ENCODE measurements at places on chromosomes 2 and 18.

GRCh38 chr2:196248467-196249094 is 77.2 kb upstream of the STK17B start:
- DNase-seq: no peak

- DNase-seq: no peak
Observed at GRCh38 chr18:62778976-62779869, 63.9 kb downstream of the PHLPP1 start.

DNA sequence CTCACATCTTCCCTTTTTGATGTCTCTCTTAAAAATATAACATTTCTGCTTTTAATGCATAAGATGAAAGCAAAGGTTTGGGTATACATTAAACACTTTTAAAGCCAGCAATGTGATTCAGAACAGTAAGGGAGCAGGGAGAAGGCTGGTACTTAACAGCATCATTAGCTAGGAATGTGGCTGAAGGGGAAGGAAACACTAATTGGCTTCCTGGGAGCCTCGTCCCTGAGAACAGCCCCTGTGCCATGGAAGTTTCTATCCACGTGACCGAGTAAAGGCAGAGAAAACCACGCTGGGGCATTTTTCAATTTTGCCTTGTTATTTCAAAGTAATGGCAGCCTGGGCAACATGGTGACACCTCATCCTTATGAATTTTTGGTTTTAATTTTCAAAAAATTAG is 109.2 kb upstream of the GPC1 start:
- DNase-seq: no peak

GRCh38 chr2:173457366-173457765 is 102.7 kb downstream of the CDCA7 start:
- no peak for DNase-seq

- DNase-seq: no peak
Observed at GRCh38 chr2:132400169-132400900, 16.3 kb upstream of the GPR39 start.

GRCh38 chr2:183623227-183623626 is 499.0 kb downstream of the NUP35 start:
- no peak for DNase-seq

- DNase-seq: peak; percentile 87
Observed at GRCh38 chr2:57497489-57498096, 549.0 kb upstream of the VRK2 start.

- no peak for DNase-seq
Observed at GRCh38 chr2:11574176-11575046, 40.6 kb downstream of the GREB1 start.

- no peak for DNase-seq
Observed at GRCh38 chr2:38876407-38876806, 631 bp downstream of the MORN2 start.

DNA sequence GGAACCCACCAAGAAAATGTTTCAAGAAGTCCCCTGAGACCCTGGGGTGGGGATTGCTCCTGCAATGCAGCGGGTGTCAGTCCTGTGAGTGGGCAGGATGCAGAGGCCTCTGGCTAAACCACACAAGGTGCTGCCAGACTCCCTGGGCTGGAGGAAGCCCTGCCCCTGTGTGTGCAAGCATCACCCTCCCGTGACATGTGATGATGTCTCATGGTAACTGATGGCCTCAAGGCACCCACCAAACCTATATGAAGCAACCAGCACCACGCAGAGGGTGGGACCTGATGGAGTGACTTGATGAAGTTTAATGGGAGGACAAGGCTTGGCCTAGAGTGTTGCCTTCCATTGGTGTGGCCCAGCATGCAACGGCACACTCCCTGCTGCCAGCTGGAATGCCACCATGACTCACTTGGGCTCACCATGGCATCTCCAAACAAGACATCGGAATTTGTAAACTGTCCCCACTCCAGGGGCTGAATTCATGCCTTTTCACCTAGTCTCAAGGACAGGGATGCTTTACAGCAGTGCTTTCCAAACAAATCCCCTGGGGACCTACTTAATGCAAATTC is 8.7 kb upstream of the SLC14A1 start:
- no peak for DNase-seq

- peak; percentile 93 for DNase-seq
Observed at GRCh38 chr2:145751629-145752028, 1231.7 kb upstream of the ZEB2 start.

GRCh38 chr2:139946690-139947089 is 1166.5 kb upstream of the NXPH2 start:
- no peak for DNase-seq

DNA sequence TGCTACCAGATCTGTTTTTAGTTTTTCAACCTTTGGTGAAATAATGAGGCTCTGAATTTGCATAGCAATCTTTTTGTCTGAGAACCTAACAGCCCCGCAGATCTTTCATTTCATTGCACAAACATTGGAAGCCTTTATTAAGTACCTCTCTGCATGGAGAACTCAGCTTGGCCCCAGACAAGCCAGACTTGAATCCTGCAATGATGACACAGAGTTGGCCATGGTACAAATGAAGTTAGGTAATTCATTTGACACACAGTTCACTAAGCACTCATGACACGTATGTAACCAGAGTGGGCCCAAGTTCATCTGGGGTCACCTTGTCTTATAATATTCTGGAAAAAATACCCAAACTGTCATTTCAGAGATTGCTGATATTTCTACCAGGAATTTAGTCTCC is 439.1 kb upstream of the ID2 start:
- DNase-seq: peak; percentile 42

DNA sequence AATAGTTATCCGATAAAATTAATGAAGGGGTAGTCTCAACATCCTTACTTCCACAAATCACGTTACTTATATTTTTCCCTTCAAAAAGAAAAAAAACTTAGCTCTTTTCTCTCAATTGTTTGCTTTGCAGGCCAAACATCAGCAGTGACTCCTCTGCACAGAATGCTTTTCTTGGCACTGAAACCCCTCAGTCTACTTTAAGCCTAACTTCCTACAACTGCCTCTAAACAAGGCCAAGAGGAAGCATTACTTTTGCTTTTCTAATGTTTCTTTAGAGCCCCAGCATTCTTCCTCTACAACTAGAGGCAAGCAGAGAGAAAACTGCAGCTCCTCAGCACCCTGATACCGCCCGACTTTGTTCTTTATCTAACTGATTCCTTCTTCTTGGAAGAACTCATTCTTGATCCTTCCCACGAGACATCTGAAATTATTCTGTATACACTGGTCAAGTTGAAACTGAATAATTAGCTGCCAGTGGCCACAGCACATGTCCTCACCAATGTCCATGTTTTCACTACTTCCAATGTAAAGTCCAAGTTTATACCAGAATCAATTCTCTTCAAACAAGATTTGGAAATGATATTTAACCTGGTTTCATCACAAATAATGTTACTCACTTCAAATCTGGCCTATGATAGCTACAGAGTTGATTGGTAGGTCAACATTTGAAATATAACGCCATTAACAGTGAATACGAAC is 55.3 kb downstream of the DTNB start:
- no peak for DNase-seq

GRCh38 chr2:220935789-220936321 is 636.2 kb downstream of the EPHA4 start:
- no peak for DNase-seq

DNA sequence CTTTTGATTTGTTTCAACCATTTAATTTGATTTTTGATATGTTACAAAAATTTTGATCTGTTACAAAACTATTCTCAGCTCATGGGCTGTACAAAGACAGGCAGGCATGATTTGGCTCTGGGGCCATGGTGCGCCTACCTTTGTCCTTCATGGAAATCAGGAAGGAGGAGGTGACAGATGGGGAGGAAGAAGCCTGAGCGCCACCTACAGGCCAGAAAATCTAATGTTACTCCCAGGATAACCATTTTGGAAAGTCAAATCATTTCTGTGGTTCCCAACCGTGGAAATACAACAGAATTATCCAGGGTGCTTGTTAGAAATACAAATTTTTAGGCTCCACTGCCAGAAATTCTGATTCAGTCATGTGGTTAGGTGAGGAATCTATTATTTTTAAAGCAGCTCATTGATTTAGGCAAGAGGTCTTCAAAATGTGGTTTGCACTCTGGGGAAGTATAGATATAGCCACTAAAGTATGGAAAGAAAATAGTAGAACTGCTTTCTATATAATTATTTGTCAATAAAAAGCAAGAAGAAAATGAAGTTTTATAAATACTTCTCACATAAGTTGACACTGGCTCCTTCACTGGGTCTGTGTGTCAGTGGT is 93.9 kb downstream of the EVA1A start:
- peak; percentile 45 for DNase-seq

DNA sequence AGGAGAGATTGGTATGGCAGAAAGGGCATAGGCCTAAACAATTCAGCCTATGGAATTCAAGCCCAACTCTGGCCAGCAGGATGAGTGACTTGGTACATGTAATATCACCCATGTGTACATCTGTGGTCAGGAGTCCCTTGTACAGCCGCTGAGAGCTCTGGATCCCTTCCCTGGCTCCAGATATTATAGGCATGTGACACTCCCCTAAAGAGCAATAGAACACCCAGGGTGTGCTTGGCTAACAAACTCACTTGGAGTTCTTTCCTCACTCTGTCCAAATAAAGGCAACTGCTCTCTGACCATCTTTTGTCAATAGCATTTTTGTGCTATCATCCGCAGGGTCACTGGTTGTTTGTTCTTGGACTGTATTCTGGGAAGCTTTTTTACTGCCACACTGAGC is 197.4 kb upstream of the NCKAP5 start:
- no peak for DNase-seq

DNA sequence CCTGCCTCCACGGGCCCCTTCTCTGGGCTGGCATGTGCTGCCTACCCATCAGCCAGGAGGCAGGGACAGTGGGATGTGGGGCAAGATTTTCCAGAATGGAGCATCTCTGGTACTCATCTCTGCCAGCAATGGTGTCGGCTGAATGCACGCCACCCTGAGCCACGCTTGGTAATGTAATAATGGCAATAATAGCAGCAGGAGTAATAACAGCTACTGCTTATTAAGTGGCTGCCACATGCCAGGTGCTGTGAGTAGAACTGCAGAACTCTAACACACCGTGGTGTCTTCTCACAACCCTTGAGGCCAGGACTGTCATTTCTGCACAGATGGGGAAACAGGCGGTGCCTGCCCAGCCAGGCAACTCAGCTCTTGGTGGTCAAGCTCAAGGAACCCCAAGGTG is 113.6 kb downstream of the CELF4 start:
- no peak for DNase-seq

- no peak for DNase-seq
Observed at GRCh38 chr2:55078956-55079355, 28.7 kb upstream of the RTN4 start.

- no peak for DNase-seq
Observed at GRCh38 chr18:38539856-38540255, 974.3 kb upstream of the CELF4 start.

- DNase-seq: peak; percentile 68
Observed at GRCh38 chr18:13302457-13303225, 84.1 kb downstream of the LDLRAD4 start.

DNA sequence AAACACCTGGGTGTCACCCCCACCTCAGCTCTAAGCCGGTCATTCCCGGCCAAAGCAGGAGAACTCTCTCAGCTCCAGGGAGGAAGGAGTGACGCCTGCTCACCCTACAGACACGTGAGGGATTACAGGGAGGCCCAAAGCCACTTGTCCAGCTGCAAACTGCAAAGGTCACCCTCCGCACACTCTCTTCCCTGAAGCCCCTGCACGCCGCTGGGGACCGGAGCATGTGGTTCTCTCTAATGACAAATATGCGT is 108.0 kb upstream of the ID2 start:
- no peak for DNase-seq

DNA sequence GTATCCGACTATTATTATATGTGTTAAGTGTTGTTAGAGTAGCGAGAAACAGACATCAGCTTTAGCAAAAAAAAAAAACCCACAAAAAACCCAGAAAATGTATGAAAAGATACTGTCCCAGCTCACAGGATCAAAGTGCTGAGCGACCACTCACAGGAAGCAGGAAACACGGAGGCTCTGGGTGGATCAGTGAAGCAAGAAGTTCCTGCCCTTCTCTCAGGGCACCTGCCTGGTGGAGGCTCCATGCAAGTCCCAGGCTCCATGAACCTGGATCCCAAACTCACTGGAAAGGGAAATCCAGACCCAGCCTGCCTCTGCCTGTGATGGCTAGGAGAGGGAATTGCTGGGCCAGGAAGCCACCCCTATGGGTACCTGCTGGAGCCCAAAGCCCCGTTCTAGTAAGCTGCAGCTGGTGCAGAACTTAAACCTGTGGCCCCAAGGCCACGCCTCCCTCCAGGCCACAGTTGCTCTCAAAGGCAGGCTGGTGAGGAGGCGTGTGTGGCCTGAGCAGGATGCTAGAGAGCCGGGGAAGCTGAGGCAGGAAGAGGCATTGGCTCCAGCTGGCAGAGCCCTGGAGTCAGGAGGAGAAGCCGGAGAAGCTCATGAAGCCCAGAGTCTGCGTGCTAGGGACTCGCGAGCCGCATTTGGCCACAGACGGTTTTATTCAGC is 63.5 kb upstream of the TAF1B start:
- DNase-seq: no peak

DNA sequence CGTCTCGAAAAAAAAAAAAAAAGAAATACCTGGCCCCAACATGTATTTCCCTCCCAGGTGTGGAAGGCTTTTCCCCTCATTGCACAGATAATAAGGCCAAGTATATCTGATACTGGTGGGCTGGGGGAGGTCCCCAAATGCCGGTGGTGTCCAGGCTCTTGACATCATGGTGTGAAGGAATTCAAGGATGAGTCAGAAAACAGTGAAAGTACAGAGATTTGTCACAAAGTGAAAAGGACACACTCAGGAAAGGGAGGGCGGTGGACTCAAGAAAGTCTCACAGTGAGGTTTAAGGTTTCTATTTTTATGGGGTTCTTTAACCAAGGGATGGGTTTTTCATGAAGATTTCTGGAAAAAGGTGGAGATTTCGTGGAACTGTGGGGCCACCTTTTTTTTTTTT is 37.8 kb upstream of the FZD5 start:
- peak; percentile 47 for DNase-seq

- DNase-seq: no peak
Observed at GRCh38 chr2:124975224-124975623, 950.1 kb downstream of the CNTNAP5 start.

- no peak for DNase-seq
Observed at GRCh38 chr2:218035463-218036100, 32.8 kb upstream of the TNS1 start.

- no peak for DNase-seq
Observed at GRCh38 chr2:100046961-100047947, 95.1 kb downstream of the AFF3 start.

DNA sequence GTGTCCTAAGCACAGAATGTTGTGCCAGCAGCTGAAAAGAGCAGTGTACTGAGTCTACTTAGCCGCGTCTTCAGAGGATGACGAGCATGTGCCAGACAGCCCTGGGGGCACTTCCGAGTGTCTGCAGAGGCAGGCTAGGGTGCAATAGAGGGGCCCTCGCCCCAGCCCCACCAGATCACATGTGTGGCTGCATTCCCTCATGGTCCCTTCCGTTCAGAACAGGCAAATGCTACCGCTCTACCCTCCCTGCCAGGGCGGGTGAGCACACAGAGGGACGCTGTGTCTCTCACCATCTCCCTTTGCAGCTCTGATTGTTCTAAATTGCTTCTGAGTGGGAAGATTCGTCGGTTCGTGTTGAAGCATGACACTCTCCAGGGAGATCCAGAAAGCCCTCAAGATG is 212.2 kb upstream of the RAB12 start:
- no peak for DNase-seq

- peak; percentile 47 for DNase-seq
Observed at GRCh38 chr2:74223941-74224770, 25.7 kb downstream of the MTHFD2 start.

GRCh38 chr18:59905686-59906091 is 5.9 kb downstream of the PMAIP1 start:
- DNase-seq: peak; percentile 56

GRCh38 chr2:12176623-12177454 is 430.4 kb downstream of the LPIN1 start:
- peak; percentile 89 for DNase-seq
